Activated CD8-positive, alpha-beta memory T cell treated with anti-CD3 and anti-CD28 coated beads for 4 hours (primary cell): ENCODE measurements at places on chromosomes 3 and 15.

DNA sequence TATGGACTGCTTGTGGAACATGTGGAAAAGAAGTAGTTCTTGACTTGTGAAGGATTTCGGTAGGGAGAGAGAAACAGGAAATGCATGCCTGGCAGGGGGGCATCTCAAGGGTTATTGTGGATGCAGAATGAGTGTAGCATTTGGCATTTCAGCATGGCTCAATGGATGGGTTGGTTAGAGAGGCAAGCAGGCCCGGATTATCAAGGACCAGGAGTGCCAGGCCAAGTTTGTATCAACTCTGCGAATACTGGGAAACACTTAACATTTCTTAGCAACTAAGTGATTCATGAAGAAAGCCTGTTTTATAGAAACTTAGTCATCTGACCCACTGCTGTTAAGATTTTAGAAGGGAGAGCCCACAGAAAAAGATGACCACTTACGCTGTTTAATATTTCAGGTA lies 33.6 kb downstream of the KIF15 start:
- no peak for DNase-seq

DNA sequence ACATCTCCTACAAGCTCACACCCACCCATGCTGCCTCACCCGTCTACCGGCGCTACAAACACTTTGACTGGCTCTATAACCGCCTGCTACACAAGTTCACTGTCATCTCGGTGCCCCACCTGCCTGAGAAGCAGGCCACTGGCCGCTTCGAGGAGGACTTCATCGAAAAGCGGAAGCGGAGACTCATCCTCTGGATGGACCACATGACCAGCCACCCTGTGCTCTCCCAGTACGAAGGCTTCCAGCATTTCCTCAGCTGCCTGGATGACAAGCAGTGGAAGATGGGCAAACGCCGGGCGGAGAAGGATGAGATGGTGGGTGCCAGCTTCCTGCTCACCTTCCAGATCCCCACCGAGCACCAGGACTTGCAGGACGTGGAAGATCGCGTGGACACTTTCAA lies 2.1 kb downstream of the SNX33 start:
- no peak for DNase-seq

GRCh38 chr15:85570336-85570735 lies 189.9 kb downstream of the AKAP13 start:
- no peak for DNase-seq

DNA sequence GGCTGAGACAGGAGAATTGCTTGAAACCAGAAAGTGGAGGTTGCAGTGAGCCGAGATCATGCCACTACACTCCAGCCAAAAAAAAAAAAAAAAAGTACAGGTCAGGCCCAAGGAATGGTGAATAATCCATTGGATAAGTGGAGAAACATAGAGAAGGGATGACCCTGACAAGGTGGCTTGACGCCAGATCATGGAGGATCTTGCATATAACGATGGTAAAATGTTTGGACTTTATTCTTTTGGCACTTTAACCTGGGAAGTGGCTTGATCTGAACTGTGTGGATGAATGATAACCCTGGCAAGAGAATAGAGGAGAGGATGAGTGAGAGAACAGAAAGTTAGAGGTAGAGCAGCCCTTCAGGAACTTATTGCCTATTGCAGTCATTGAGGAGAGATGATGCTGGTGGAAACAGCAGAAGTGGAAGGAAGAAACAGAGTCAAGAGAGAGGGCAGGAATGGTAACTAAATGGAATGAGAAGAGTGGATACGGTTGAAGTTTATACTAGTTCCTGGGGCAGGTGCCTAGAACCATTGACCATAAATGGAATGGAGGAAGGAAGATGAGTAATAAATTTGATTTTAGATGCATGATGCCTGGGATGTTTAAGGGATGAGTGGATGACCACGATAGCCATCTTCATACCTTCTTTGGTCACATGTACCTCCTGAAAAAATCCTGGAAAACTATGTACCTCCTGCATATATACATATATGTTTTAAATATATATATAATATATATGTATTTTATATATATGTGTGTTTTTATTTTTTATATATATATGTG lies 57.8 kb downstream of the BLM start:
- DNase-seq, result no peak

DNA sequence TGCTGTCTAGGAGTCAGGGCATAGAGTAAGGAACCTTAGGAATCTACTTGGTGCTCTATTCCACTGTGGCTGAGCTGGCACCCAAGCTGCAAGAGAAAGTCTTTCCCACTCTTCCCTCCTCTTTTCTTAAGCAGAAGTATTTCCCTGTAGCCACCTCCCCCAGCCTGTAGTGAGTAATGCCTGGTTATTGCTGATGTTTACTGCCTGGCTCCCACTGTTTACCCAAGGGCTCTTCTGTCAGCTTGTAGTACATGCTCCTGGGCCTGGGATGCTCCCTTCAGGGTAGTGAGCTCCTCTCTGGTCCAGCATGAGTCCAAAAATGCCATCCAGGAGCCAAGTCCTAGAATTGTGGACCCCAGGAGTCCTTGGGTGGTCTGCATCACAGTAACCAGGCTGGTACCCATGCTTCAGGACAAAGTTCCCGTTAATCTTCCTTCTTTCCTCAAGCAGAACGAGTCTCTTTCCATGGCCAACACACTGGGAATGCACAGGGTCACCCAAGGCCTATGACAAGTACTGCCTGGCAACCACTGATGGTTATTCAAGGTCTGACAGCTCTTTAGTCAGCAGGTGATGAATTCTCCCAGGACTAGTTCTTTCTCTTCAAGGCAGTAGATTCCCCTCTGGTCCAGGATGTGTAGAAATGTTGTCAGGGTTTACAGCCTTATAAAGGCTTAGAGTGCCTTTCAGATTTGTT lies 17.6 kb downstream of the GALK2 start:
- no peak for DNase-seq

GRCh38 chr3:12479919-12480427 lies 4.3 kb upstream of the TSEN2 start:
- DNase-seq, result no peak

DNA sequence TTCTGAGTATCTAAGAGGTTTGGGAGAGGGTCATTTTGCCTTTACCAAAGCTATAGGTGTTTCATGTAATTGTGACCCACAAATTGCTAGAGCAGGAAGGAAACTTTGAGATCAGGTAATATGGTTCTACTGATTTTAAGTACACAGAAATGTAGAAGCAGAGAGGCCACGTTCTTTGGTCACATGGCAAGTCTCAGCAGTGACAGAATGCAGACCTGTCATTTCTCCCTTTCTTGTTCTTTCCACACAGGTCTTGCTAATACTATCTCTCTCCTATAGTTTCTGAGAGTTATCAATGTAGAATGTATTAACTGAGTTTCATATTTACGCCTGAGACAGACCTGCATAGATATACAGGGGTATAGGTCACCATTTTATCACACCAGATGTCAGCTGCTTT lies 10.9 kb upstream of the RTP1 start:
- DNase-seq, result no peak

DNA sequence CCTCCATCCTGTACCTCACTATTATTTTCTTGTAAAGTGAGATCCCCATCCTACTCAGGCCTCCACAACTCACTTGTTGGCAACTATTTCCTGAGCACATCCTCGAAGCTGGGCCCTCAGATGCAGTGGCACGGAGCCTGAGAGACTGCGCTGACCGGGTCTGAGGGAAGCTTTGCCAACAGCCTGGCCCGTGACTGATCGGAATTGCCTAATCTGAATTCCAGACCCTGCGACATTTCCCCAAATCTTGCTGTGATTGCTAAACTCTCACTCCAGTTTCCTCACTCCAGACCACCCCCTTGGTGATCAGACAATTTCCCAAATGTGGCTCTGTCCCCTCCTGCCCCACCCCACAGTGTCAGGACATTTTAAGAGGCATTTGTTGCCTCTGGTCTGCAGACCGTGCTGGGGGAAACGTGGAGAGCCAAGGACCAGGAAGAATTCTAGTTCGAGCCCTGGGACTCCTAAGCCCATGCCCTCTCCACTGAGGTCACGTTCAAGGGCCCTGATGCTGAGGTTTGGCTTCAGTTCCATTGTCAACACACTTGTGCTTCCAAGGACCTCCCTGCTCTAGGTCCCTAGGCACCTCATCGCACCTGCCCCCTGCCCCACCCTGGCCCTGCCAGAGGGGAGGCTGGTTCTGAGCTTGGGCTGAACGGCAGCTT lies 22.8 kb downstream of the KLHL25 start:
- DNase-seq, result no peak

- DNase-seq, result no peak
Observed at GRCh38 chr3:123590685-123591450, 6.0 kb upstream of the HACD2 start.

DNA sequence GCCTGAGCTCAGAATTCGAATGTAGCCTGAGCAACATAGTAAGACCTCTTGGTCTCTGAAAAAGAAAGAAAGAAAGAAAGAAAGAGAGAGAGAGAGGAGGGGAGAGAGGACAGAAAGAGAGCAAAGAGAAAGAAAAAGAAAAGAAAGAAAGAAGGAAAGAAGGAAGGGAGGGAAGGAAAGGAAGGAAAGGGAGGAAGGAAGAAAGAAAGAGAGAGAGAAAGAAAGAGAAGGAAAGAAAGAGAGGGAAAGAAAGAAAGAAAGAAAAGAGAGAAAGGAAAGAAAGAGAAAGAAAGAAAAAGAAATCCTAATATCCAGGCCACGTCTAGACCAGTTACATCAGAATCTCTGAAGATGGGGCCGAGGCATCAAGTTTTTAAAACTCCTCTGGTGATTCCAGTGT lies 50.7 kb downstream of the PPM1L start:
- no peak for DNase-seq

DNA sequence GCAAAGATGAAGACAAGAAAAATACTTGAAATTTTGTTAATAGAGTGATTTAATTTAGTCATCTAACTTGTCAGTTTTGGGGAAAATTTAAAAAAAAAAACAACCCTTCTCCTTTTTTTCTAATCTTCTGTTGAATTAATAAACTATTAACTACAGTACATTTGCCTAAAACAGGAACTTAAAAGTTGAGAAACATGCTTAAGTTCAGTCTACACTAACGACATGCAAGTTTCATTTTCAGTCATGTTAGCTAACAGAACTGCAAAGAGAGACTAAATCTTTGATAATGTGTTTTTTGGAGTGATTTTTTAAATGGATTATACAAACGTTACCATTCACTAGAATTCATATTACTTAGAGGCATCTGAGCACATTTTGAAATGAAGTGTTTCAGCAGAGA lies 71.9 kb upstream of the MBNL1 start:
- no peak for DNase-seq

DNA sequence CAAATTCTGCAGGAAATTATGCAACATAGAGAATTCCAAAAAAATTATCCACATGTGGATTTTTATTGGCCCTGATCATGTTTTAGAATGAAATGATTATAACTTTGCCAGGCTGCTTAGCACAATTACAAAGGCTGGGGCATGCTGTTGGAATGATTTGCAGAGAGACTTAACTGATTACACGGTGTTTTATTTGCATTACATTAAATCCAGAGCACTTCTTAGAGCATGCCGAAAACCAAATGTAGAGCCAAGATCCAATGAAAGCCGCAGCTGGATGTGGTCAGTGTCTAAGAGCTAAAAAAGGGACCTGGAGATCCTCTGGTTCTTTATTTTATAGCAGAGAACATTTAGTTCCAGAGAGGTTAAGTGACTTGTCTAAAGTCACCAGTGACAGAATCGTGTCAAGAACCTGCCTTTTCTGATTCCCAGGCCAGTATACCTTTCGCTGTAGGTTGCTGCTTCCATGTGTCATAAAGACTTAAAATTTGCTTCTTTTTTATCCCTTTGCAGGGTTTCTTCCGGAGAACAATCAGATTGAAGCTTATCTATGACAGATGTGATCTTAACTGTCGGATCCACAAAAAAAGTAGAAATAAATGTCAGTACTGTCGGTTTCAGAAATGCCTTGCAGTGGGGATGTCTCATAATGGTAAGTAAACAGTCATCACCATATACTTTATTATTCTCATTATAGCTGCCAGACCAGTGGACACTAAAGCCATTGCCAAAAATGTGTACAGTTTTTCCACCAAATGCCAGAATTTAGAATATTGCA lies 92.0 kb upstream of the TSEN2 start:
- DNase-seq, result no peak

GRCh38 chr3:10534066-10534465 lies 28.7 kb upstream of the ATP2B2 start:
- no peak for DNase-seq

- peak; percentile 77 for DNase-seq
Observed at GRCh38 chr3:36944641-36945270, at the start of gene TRANK1. TRANK1 (minus strand) TSS chr3:36945054; CDS start chr3:36944809, 245 bp downstream.

GRCh38 chr3:73626106-73626505 lies 1.4 kb upstream of the PDZRN3 start:
- DNase-seq, result no peak

DNA sequence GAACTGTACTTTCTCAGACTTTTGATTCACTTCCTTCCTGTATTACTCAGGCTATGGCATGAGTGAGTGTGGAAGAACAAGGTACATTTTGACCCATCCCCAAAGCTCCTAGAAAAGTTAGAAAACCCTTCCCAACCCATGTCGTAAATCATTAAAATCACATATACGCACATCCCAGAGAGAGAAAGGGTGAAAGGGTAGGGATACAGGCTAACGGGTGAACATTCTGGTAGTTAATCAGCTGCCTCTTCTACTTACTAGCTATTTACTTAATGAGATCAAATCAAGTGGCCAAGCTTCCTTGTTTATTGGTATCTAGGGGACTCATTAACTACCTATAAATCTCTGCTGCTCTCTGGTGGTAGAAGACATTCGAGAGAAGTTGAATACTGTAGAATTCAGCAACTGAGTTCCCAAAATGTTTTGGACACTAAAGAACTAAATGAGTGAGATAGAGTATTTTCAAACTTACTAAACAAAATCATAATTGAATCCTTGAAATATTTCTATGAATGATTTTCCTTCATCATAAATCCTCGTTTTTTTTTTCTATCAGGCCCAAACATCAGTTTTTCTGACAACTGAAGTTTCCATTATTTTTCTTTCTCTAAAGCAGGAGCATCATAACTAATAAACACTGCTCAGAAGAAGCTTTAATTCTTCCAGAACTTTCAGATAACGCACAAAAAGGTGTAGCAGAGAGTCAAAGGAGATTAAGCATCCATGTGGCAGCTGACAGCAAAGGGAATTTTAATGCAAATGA lies 124.2 kb downstream of the IMPG2 start:
- DNase-seq, result no peak

- DNase-seq, result no peak
Observed at GRCh38 chr3:46673151-46674030, 20.1 kb downstream of the ALS2CL start.

- no peak for DNase-seq
Observed at GRCh38 chr3:46953234-46954010, 23.1 kb downstream of the CCDC12 start.

DNA sequence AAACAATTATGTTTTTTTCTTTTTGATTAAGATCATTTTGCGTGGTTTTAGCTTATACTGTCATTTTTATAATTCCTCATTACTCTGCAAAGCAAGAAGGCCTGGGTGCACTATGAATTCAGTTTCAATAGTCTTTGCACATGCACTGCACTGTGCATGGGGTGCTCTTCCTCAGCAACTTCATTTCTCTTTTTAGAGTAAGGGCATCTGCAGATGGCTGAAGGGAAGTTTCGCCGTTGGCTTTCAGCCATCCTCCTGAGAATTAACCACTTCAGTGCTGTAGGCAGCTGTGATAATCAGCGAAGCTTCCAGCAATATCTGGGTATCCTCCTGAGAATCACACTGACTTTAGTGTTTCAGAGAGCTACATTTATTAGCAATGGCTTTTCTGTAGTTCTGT lies 284.8 kb downstream of the GBE1 start:
- DNase-seq, result no peak
